Frontal cortex (tissue), 4 donors: ENCODE measurements at places on chromosomes 3 and 15.

GRCh38 chr3:30098243-30098642 lies 508.2 kb upstream of the TGFBR2 start:
- no peak for DNase-seq

DNA sequence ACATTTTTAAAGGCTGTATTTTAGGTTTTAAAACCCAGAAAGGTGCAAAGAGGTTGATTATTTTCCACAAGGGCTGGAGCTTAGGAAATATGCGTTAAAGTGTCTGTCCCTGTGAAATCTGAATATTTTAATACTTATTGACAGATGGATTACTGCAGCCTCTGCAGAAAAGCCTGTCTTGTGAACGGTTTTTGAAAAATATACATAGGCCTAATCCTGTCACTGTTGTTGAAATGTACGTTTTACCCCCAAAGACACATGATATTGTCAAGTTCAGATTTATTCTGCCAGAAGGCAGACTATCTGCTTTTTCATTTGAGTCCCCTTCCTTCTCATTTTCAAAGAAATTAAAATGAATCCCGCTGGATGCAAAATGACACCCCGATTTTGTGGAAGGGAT lies 2.2 kb upstream of the BCL6 start:
- DNase-seq, result no peak

DNA sequence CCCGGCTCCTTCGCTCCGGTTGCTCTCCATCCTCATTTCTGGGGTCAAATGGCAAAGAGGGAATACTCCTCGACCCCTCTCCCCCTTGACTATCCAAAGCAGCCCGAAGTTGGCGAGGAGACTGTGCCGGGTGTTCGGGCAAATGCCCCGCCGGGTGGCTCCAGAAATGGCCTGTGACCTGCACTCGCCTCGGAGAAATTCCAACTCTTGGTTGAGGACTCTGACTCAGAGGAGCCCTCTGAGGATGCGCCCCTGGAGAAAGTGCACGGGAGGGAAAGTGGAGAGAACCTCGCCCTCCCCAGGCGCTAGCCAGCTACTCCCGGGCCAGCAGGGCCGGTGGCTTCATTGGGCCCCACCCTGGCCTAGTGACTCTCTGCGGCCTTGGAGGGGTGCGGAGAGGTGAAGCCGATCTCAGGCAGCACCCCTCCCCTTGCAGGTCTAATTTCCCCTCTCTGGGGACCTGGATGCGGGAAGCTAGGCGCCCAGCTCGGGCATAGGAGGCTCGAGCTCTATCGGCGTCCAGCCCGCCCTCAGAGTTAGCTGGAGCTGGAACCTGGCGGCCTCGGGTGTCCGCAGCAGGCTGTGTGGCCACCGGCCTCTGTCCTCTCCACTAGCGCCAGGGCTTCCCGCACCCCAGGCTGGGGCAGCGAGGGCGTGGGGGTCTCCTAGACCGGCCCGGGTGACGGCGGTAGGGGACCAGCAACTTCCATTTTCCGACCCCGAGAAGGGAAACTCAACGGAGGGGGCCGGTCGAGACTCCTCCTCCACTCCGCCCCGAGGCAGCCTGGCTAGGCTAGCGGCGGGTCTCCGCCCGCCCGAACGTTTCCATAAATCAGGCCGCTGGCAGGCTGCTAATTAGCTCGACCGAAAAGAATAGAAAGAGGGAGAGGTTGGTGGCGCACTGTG lies 29.4 kb downstream of the NR2F2 start:
- DNase-seq, result no peak

GRCh38 chr3:98901119-98901391 lies 440 bp downstream of the DCBLD2 start:
- DNase-seq, result peak; percentile 44

GRCh38 chr15:100030586-100031229 lies 297.5 kb upstream of the LYSMD4 start:
- no peak for DNase-seq

DNA sequence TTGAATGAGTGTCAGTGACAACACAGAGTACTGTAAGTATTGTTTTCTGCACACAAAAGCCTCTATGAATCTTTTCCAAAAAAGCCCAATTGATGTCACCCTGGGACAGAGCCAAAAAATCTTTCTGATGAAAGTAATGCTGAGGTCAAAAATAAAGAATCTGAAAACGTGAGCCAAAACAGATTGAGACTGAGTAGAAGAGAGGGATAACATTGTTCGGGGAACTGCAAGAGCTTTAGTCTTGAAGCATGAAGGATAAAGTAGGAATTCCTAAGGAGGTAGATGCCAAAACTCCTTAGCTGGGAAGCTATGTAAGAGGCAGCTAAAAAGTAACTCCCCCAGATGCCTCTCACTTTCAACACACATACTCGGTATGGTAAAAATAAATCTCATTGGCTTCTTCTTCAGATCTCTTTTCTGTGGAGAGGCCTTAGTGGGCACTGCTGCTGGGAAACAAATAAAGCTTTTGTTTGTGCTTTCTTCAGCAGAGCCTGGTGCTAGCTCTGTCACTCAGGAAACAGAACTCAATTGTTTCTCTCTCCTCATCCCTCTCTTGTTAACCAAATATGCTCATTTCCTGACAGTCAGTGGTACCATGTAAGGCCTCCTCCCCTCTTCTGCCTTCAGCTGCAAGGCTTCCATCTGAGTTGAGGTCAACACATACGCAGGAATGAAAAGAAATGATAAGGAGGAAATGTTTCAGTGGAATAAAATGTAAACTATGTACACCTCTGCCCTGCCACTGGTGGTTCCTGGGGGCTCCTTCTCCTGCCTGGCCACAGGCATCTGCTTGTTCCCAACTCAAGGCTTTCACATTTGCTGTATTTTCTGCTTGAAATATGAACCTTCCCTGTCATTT lies 58.1 kb downstream of the CD200 start:
- DNase-seq, result peak; percentile 9
